ENCODE measurements at places on chromosomes 12 and 14.

DNA sequence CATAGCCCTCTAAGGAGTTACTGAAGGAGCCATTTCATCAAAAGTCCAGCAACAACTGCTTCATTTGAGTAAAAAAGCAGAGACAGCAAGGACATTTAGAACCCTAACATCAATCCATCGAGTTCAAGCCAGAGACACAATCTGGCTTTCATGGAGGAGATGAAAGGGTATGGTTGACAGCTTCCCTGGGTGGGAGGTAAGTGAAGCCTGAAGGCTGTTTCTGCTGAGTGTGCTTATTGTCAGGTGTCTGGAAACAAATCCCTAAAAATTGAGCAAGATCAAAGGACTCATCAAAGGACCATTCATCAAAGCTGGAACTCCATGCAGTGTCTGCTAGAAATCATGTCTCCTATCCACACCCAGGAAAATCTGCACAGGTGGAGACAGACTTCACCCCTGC is 104.4 kb upstream of the CCDC196 start:
- no peak for DNase-seq

GRCh38 chr14:50006141-50006540 is 110.2 kb downstream of the VCPKMT start:
- DNase-seq, result no peak

DNA sequence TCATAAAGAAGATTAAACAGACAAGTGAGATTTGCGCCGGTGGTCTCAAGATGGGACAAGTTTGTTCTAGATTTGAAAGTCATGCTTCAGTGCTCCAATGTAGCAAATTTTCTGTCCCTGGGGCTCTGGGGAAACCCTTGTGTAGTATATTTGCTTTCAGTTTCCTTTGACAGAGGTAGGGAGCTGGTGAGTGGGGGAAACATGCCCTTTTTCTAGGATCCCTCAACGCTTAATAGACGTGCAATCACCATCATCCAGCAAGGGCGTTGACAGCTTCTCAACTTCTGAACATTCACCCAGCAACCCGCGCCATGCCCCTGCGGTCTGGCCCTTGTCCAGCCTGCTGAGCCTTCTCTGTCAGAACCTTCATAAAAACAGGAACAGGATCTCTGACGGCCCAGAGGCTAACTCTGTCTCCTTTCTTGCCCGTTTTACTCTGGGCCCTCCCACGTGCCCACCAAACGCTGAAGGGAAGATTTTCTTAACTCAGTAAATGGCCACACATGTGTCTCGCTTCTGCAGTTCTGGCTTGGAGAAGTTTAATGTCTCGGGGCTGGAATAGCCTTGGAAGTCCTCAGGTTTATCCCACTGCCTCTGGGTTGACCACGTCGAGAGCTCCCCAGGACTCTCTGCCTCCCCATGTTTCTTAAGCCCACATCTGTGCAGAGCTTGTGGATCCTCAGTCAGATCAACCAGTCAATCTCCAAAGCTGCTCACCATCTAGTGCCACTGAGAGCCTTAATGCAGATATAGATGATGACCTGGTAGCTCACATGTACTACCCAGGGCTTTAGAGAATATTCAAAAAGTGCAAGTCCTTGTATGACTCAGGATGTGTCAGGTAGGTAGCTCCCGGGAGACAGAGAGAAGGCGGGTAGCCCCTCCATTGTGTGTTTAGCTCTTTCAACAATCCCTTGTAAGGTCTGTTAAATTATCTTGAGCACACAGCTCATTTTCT is 58.1 kb upstream of the CCND2 start:
- peak; percentile 14 for DNase-seq

DNA sequence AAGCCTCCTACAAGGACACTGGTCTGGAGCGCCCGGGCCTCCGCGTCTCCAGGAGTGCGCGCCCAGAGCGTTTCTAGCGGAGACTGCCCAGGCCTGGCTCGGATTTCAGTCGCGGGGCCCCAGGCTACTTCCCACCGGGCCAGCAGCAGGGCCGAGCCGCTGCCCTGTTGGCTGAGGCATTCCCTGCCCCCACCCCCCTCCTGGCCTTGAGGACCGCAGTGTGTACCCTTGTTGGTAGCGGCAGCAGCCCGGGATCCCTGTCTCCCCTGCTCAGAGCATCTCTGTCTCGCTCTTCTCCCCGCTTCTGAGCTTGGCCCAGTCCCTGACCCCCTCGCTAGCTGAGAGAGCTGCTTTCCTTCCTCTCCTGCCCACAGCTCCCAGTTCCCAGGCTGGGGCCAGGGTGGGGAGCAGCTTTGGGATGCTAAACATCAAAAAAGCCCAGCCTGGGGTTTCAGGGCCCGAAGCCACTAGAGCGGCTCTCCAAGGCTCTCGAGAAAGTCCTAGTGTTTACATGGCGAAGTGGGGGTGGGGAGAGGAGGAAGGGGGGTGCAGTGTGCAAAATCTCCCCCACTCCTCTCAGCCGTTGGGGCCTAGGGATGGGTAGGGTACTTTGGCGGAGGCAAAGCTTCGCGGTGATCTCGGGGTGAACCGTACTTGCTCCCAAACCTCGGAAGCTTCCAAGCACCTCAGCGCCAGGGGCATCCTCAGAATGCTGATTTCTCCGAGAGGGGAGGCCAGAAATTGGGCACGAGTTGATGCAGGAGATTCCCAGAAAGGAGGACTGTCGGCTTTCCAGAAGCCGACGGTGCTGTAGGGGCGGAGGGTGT is 6.4 kb downstream of the NKX2-1 start:
- no peak for DNase-seq

GRCh38 chr12:92029136-92029535 is 116.5 kb downstream of the BTG1 start:
- DNase-seq, result no peak

DNA sequence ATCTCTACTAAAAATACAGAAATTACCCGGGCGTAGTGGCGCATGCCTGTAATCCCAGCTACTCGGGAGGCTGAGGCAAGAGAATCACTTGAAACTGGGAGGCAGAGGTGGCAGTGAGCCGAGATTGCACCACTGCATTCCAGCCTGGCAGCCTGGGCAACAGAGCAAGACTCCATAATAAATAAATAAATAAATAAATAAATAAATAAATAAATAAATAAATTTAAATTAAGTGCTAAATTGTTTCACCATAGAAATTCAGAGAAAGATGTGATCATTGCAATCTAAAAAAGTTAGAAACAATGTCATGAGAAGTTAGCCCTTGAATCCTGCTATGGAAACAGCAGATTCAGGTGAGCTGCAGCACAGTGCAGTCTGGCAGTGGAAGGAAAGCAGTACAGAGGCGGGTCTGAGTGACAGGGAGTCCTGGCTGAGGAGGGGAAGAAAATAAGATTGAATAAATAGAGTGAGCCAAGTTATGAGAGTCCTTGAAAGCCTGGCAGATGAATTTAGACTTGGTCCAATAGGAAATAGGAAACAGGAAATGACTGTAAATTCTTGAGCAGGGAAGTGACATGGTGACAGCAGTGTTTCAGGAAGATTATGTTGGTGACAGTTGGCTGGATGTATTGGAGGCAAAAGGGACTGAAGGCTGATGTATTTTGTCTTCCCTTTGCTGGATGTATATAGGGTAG is 241.5 kb downstream of the GXYLT1 start:
- DNase-seq, result no peak

- no peak for DNase-seq
Observed at GRCh38 chr14:65320661-65321308, 91.7 kb upstream of the FUT8 start.

DNA sequence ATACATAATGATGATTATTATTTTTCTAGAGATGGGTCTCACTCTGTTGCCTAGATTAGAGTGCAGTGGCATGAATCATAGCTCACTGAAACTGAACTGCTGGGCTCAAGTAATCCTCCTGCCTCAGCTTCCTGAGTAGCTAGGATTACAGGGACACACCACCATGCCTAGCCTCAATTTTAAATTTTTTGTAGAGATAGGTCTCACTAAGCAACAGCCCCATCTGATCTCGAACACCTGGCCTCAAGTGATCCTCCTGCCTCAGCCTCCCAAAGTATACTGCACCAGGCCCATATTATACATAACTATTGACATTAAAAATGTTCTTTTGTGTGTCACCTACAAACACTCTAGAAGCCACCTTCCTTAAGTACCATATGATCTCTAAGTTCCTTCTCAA is 3.4 kb downstream of the TXNRD1 start:
- DNase-seq, result no peak

DNA sequence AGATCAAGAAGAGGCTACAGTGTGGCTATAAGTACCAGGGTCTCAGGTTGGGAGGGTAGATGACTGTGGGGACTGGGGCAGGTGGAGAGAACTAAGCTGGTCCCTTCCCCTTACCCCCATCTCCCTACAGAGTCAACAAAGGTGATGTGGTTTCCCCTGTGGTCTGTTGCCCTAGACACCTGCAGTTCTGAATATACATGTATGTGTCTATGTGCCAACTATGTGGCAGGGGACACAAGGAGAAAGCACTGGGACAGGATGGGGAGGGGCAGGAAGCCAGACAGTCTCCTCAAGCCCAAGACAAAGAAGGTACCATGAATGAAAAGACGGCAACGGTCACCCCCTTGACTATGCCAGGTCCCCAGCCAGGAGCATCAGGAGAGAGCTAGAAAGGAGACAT is 4.5 kb upstream of the HDAC7 start:
- no peak for DNase-seq

DNA sequence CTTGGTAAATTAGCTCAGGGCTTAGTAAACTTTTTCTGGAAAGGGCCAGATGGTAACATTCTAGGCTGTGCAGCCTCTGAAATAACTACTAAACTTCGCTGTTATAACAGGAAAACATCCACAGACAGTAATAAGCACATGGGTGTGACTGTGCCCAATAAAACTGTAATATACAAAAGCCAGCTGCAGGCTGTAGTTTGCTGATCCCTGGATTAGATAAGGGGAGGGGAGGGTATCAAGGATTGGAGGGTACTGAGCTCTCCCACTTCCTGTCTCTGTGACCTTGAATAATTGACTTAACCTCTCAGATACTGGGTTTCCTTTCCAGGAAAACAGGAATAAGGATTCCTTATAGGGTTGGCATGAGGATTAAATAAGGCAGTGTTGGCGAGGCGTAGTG is 81.2 kb downstream of the CCDC60 start:
- DNase-seq, result no peak

- no peak for DNase-seq
Observed at GRCh38 chr12:125794401-125794800, 729.2 kb downstream of the AACS start.

GRCh38 chr14:35416108-35416750 is 11.7 kb upstream of the NFKBIA start:
- DNase-seq, result peak; percentile 70

DNA sequence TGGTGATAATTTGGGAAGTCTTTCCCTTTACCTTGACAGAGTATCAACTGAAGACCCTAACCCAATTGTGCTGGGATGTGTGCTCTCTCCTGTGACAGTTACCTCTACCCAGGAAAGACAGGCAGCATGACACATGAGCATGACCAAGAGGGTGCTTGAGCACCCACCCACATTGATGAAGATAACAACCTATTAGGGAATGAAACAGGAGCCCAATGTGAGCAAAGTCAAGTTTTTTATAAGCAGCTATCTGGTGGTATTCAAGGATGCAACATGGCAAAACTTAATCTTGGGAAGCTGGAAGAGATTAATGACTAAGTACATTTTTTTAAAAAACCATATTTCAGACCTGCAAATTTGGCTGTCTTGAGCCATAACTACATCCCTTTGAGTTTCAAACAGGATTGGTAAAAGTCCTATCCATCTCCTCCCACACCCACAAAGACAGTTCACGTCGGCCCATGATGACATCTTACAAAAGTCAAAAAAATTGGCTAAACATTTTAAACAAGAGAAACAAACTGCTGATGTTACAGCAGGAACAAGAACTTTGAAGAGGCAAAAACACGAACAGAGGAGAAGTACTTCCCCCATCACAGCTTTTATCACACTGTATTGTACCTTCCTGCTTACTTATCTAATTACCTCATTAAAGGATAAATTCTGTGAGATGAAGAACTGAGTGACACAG is 60.3 kb downstream of the MED13L start:
- DNase-seq, result no peak

DNA sequence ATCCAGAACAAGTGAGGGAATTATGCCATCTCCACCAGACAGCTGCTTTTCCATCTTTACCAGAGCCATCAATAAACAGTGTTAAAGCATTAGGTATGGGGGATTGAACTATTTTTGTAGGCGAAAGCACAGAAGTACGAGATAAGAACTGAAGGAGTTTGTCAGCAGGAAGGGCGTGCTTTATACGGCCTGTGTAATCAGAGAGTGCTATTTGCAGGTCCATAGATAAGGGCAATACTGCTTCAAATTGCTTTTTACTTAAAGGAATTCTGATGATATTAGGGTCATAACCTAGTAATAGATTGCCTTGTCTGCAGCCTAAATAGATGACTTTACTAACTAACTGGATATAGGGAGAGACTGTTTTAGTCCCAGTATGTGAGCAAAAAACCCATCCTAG is 20.3 kb upstream of the CLEC4E start:
- DNase-seq, result no peak

DNA sequence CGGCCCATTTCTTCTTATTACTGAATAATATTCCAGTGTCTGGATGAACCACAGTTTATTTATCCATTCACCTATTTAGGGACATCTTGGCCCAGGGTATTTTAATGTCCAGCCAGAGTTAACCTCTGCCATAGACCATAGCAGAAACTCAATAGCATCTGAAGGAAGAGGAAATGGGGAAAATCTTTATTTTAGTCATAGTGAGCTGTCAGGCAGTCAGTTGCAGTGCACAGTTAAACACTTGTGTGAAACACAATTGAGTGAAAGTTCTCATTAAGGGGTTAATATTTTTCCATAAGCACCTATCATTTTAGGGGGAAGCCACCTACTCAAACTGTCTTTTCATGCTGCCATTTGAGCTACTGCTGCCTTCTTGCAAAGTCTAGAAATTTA is 197.3 kb upstream of the PPFIA2 start:
- no peak for DNase-seq

- DNase-seq, result no peak
Observed at GRCh38 chr12:94614288-94614721, 36.1 kb downstream of the TMCC3 start.

DNA sequence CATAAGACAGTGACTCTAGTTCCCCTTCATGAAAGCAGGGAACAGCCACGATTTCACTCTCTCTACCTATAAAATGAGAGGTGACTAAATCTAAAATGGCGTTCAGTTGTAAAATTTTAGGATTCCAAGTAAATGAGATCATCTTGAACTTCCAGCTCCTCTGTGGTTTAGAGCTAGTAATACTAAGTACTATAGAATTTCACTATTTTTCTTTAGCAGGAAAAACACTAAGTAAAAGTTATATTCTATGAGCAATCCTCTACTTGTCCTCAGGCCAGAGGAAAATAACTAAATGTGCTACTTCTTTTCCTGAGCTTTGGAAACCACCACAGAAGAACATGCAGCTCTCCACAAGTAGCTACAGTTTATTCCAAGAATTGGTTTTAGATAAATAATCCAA is 55.6 kb downstream of the NIN start:
- no peak for DNase-seq

DNA sequence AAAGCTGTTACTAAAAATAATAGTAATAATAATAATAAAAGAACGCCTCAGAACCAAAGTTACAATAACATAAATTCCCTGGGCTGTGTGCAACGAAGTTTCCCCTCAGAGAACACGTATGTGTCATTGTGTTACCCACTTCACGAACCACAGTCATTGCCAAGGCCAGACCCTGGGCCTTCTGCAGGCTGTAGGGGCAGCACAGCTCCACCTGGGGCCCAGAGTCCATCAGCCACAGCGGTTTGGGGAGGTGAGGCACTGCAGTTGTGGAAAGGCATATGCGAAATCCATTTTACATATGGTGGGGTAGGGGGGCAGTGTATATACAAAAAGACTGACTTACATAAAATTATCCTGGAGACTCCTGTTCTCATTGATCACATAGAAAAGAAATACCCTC is 56.1 kb downstream of the ESR2 start:
- DNase-seq, result no peak

GRCh38 chr12:118455327-118455726 is 79.0 kb downstream of the SUDS3 start:
- DNase-seq, result no peak

GRCh38 chr12:66187036-66187435 is 2.0 kb upstream of the IRAK3 start:
- DNase-seq, result no peak

Measured in stimulated activated CD4-positive, alpha-beta T cell treated with anti-CD3 and anti-CD28 coated beads, Interleukin-4, amount 100 ng/mL, for 1 hour (primary cell).